IMR-90 (cell line): ENCODE measurements at places on chromosomes 5 and 9. TPM values are rescaled to one million over a fixed set of nuclear protein-coding genes. Genes with fewer than 3 reads are reported as not detected.

DNA sequence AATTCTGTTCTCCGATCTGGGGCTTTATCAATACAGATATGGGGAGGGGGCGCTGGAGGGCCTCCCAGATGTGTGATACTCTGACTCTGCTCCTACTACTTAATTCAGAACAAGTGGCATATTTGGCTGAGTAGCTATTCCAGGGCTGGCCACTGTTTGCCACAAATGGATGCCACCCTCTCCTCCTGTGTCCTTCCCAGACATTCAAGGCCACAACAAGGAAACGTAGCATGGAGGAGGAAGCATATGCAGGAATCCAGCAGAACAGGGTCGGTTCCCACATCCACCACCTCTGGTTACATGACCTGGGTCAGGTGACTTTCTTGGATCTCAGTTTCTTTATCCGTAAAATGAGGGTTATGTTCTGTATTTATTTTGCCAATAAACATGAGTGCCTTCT, 131.0 kb downstream of the GOLPH3 start:
- no peak for DNase-seq

Gene SGCD
- total RNA-seq = 10.6 TPM in 2 replicates

GRCh38 chr5:151772846-151773561, 1.2 kb downstream of the G3BP1 start:
- DNase-seq = peak; percentile 56

GRCh38 chr9:78582821-78583220, 285.9 kb downstream of the PSAT1 start:
- DNase-seq = no peak

- DNase-seq = no peak
These were observed 90.6 kb downstream of the LIFR start for GRCh38 chr5:38465702-38466423.
